ENCODE measurements at places on chromosomes 2 and 18.

GRCh38 chr2:214652473-214652872 is 157.0 kb downstream of the BARD1 start:
- DNase-seq = no peak

- DNase-seq = no peak
Measured at GRCh38 chr2:111662771-111663470, 221.1 kb downstream of the ANAPC1 start.

GRCh38 chr2:74201596-74201995 is 3.2 kb downstream of the MTHFD2 start:
- peak; percentile 74 for DNase-seq

- no peak for DNase-seq
Measured at GRCh38 chr2:106596844-106597243, 109.7 kb downstream of the CD8B2 start.

GRCh38 chr18:12779456-12779855 is 76.6 kb downstream of the PSMG2 start:
- DNase-seq = no peak

DNA sequence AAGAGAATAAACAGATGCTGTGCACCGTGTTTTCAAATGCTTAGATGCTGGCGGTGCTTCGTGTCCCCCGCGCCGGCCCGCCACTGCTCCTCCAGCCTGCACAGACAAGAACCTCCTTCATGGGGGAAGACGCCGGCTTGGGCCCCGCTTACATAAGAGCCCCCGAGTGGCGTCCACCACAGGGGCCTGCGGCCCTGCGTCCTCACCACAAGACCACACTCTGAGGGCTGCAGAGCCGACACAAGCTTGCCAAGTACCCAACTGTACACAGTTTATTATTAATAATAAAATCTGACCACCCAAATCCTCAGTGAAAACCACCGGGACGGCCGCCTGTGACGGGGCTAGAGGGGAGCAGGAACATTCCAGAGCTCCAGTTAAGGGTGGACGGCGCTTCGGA is 232.2 kb downstream of the HDAC4 start:
- no peak for DNase-seq

DNA sequence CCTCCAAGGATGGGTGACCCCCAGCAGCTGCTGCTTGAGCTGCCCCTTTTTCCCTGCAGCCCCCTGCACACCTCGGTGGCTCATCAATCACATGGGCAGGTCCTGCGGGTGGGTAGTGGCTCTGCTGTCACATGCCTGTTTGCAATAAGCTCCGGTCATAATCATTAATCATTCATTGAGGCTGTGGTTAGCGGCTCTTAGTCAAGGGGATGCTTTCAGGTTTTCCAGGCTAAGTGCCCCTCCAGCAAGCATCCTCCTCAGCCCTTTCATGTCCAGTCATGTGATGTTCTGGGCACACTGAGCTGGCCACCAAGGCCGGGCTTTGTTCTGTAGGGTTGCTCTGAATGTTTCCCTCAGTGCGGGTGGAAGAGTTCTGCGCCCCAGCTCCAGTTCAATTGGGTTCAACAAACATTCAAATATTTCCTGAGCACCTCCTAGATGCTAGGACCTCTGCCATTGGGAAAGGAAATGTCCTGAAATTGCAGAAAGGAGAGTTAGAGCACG is 96.4 kb upstream of the LDAH start:
- DNase-seq = no peak

GRCh38 chr2:102116630-102117471 is 25.7 kb upstream of the IL1R1 start:
- DNase-seq = no peak

DNA sequence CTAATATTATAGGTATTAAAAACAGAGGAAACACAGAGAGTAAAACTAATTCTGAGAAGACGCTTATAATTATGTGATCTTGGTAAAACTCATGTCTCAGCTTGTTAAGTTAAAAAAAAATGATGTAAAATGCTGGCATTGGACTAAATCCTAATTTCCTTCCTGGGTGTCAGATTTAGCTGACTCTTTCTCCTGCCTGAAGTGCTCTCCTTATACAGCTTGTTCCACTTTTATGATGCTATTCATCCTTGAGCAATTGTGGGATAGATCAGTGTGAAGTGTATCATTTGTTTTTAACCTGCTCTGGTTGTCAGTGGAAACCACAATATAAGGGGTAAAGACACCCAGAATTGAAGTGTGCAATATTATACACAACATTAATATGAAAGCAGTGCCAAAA is 84.9 kb downstream of the EFEMP1 start:
- DNase-seq = no peak

GRCh38 chr2:153595939-153596338 is 117.4 kb upstream of the RPRM start:
- DNase-seq = no peak

- no peak for DNase-seq
Measured at GRCh38 chr2:79275863-79276262, 116.3 kb upstream of the REG3A start.

GRCh38 chr2:225668606-225669266 is 269.2 kb downstream of the NYAP2 start:
- DNase-seq = peak; percentile 31

- no peak for DNase-seq
Measured at GRCh38 chr2:21301871-21302455, 178.2 kb downstream of the TDRD15 start.

GRCh38 chr18:26977781-26978180 is 112.3 kb upstream of the AQP4 start:
- DNase-seq = no peak

GRCh38 chr2:240917684-240918257 is 11.6 kb downstream of the CROCC2 start:
- DNase-seq = no peak

DNA sequence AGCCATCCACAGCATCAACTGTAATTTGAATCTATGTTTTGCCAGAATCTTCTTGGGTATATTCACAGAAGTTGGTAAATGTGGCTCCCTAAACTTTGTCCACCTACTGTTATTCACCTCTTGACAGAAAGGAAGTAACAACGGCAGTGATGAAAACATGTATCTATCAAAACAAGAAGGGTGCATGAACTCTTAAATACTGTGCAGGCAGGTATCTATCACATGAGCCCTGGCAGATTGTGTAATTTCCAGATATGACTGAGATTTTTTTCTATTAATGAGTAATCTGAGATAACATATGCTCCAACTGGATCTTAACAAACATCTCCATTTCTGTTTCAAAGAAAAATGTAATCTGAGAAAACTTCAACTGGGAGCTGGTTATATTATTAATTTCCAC is 36.6 kb downstream of the SFT2D3 start:
- no peak for DNase-seq

DNA sequence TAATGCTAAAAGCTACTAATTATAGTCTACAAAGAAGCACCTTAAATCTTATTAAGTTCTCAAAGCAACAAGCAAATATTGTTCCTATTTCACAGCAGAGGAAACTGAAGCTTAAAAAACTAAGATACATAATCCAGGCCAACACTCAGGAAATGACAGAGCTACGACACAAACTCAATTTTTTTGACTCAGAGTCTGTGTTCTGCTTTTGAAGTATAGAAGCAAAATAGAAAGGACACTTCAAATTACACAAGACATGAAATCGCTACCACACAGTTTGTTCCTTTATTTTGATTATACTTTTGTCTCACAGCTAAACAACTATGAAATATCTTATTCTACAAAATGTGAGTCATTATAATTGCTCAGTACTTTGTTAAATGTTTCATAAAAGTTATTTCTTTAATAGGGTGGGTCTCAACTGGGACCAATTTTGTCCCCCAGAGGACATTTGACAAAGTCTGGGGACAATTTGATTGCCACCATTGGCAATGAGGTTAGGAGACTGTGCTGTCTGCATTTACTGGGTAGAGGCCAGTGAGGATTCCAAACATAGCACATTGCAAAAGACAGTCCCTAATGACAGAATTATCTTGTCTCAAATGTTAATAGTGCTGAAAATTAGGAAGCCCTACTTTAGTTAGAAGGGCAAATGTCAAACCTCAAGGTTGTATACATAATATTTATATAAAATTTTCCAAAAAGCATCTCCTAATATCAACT is 101.5 kb upstream of the GRB14 start:
- no peak for DNase-seq

DNA sequence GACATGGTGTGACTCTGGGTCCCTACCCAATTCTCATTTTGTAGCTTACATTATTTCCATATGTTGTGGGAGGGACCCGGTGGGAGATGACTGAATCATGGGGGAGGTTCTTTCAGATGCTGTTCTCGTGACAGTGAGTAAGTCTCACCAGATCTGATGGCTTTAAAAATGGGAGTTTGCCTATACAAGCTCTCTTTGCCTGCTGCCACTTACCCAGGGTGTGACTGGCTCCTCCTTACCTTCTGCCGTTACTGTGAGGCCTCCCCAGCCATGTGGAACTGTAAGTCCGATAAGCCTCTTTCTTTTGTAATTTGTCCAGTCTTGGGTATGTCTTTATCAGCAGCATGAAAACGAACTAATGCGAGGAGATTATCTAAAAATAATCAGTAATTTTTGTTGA is 1683.2 kb upstream of the SLC39A10 start:
- no peak for DNase-seq

- DNase-seq = no peak
Measured at GRCh38 chr2:173221937-173222594, 132.6 kb upstream of the CDCA7 start.

GRCh38 chr2:190744041-190744440 is 95.2 kb downstream of the NAB1 start:
- no peak for DNase-seq

- no peak for DNase-seq
Measured at GRCh38 chr2:224196810-224197209, 157.7 kb upstream of the SERPINE2 start.

DNA sequence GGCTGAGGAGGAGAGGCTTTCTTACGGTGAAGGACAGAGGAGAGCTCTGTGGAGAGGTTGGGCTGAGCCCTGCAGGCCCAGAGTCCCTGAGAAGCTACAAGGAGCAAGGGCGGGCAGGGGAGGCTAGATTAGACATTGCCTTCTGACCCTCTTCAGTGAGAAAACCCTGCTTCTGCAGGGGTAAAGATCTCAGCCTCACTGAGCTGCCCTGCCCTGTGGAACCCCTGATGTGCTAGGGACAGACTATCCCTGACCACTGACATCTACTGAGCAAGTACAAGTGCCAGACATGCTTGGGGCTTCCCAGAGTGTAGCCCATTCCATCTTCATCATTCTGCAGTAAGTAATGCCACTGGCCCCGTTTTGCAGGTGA is 111.5 kb downstream of the CYP26B1 start:
- no peak for DNase-seq

DNA sequence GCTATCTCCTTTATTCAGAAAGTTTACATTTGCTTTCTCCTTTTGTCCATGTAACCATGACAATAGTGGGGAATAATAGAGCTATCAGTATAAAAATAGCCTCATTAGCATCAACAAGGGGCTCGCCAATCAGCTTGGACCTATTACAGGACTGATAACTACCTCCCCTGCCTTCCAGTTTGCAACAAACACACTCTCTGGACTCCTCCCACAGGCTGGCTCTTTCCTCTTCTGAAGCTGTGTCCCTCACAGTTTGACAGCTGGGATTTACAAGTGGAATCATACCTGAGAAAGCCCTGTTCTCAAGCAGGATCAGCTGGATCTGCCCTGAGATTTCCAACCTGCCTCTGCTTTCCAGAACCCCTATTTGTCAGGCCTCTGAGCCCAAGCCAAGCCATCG is 162.5 kb downstream of the GRB14 start:
- no peak for DNase-seq

GRCh38 chr2:166239548-166239947 is 111.7 kb upstream of the SCN1A start:
- peak; percentile 46 for DNase-seq

GRCh38 chr2:170848587-170848986 is 31.9 kb downstream of the GAD1 start:
- DNase-seq = no peak

DNA sequence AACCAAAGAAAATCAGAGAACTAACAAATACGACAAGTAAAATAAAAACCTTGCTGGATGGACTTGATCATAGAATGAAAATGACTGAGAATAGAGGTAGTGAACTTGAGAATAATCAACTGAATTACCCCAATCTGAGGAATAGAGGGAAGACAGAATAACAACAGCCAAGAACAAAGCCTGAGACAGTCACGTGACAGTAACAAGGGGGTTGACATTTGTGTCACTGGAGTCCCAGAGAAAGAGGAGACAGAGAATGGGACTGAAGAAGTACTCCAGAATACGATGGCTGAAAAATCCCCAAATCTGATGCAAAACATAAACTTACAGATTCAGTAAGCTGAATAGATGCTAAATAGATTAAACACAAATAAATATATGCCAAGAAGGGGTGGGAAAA is 248.5 kb upstream of the HDAC4 start:
- DNase-seq = no peak

DNA sequence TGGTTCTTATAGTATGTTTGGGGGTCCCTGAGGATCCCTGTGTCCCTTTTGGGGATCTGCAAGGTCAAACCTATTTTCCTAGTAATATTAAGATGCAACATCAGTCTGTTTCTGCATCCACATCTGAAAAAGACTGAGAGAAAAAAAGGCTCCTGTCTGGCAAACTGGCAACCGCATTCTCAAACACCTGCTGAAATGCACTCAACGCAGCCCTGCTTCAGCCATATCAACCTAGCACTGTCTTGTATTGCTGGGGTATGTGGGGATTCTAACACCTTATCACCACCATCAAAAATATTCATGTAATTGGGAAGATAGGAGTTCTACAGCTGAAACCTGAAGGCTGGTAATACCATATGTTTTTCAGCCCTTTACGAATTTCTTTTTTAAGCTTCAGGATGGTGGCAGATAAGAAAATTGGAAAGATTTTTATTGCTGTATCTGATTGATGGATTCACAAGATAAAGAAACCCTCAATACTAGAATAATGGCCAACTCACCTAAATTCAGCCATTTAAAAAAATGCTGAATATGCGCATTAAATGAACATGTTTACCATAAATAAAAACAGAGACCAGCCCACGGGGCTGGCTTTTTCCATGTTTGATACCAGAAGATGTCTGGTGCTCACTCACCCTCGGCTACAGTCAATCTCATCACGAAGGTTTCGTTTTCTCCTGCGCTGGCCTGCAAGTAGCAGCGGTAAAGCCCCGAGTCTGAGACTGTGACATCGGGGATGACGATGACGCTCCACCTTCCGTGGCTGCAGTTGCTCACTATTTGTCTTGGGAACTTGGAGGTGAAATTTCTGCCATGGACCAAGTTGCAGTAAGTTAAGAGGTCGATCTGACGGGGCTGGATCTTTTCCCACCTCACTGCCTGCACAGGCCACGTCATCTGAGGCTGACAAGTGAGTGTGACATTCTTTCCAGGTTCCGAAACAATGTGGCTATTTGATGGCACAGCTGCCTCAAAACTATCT is 52.3 kb downstream of the CD226 start:
- no peak for DNase-seq

DNA sequence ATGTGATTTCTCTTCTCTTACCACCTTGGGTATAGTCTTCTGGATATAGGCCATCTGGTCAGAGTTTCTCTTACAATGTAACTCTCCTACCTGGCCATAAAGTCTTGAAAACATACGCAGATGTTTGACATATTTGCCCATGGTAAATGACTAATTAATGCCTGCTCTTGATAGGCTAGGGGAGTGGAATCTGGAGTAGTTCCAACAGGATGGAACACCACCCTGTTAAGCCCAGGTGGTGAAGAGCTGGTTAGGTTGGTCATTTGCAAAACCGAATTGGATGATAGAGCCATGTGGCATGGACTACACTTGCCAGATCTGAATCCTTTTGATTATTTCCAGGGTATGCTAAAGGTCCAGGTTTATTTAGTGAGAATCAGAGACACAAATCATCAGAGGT is 36.5 kb downstream of the HADHB start:
- no peak for DNase-seq

Measured in hepatic stellate cell (primary cell).